ENCODE measurements at places on chromosomes 1 and 21.

DNA sequence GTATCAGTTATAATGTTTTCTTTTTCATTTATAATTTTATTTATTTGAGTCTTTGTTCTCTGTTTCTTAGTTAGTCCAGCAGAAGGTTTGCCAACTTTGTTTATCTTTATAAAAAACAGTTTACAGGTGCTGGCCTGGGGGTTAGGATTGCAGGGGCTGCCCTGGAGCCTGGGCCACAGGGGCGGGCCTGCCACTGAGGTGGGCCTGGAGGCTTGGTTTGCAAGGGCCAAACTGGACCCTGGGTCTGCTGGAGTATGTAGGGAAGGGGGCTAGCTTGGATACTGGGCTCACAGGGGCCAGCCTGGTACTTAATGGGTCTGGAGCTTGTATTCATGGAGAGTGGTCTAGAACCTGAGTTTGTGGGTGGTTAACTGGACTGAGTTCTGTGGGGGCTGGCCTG is 789.9 kb upstream of the ADGRL4 start:
- no peak for DNase-seq

- no peak for DNase-seq
Measured at GRCh38 chr1:183993132-183993531, 44.4 kb downstream of the COLGALT2 start.

GRCh38 chr1:85465786-85466134 is 801 bp upstream of the DDAH1 start:
- no peak for DNase-seq

DNA sequence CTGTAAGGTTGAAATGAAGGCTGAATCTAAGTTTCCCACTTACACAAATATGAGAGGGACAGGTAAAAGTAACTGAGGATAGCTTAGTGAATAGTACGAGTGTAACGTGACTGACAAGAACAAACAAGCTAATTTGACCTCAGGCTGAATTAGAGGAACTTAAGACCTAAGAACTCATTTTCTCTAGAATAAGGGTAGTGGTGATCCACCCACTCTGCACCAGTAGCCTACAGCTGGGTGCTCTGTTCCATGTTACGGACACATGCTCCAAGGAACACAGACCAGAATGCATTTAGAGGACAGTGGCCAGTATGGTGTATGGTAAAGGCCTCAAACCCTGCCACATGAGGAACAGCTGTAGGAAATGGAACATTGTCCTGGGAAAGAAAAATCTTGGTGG is 14.9 kb upstream of the TMEM9 start:
- no peak for DNase-seq

- no peak for DNase-seq
Measured at GRCh38 chr1:100931716-100932115, 35.8 kb downstream of the SLC30A7 start.

DNA sequence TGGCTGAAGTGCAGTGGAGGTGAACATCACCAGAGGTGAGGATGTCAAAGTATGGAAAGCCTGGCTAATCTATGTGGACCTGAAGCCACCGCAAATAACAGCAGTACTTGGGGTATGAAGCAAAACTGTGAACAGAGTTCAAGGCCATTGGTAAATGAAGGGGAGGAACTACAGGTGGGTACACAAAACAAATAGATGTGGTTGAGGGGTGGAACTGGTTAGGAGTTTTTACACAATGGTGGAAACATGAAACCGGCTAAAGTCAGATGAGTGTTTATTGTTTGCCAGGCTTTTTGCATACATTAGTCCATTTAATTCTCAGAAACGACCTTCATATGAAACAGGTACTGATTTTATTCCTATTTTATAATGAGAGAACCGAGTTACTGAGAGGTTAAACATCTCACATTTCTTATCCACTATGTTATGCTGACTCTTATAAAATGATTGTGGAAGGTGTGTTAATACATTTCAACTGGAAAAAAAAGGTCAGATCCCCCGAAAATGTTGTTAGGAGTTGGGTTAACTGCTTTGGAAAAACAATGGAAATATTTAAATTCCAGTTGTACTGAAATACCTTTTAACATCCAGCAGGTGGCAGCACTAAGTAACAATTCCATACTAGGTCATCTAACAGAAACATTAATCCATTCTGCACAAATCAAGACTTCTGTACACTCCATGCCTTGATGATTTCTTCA is 44.3 kb upstream of the GTF2B start:
- DNase-seq: no peak

DNA sequence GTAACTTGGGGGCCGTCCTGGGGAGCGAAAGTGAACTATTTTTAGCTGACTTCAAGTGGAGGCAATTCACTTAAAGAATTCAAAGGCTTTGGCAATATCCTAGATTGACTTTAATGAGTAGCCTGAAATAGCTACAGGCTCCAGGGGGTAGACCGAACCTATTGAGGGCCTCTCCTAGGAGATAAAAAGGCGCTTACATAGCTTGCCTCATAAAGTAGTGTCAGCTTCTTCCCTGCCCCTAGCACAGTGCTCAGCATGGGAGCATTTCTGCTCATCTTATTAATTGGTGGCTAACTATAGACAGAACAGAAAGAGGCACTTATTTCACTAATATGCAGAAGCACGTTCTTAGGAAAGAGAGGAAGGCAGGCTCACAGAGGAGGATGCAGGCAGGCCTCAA is 12.3 kb upstream of the CTNNBIP1 start:
- DNase-seq: no peak

DNA sequence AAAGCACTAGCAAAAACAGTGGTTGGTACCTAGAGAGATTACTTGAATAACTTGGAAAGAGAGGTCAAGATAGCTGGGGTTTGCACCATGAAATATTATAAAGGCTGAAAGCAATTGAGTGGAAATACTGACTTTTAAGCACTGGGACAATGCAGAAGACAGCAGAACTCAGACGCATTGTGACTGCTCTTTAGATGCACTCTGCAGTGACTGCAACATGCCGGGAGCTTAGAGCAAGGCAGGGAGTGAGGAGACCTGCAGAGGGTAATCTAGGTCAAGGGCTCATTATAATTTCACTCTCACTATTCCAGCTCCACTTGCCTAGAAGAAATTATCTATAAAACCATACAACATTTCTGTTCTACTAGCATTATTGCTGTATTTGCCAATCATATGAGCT is 36.6 kb downstream of the OLFM3 start:
- no peak for DNase-seq

DNA sequence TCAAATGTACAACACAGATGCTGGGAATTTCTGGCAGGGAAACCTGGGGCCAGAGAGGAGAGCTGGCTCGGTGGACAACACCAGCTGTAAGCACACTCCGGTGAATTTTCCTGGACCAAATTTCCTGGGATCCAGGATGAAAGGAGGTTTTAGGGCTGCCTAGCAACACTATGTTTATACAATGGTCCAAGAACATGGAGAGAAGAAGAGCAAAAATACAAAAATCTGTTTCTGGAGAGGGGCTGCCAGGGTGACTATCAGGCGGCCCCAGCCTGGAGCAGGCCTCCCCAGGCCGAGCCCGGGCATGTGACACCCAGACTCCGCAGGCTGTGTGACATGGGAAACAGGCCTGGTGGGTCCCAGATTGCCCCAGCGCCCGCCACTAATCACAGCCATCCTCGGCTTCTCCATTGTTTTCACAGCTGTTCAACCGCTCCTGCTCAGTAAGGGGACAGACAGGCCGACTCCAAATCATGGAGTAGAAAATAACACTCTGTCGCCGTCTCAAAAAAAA is 336.0 kb upstream of the NFIA start:
- DNase-seq: no peak

DNA sequence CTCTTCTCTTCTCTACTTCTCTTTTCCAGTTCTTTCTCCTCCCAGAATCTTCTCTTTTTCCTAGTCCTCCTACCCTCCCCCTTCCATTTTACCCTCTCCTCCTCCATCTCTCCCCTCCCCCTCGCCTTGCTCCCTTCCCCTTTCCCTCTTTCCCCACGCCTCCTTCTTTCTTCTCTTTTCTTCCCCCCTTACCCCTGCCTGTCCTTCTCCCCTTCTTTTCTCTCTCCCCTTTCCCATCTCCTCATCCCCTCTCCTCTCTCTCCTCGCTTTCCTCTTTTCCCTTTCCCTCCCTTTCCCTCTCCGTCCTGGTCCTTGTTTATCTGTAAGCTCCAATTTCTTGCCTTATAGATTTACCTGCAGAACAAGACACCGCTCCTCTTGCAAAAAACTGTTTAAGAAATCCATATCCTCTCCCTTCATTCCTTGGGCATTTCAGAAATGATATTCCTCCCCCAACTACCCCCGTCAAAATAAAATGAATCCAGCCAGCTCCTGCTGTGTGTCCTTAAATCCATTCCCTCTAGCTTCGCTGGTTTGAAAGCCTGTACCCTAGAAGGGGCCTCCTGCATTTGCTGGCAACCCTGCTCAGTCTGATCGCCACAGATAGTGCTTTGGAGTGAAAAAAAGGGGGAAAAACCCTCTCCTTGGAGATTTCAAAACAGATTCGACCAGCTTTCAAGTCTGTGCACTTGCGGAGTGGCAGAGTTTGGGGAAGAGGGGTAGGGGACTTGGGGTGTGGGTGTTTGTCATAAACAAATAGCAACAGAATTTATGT is 89.4 kb downstream of the PAPPA2 start:
- DNase-seq: no peak

DNA sequence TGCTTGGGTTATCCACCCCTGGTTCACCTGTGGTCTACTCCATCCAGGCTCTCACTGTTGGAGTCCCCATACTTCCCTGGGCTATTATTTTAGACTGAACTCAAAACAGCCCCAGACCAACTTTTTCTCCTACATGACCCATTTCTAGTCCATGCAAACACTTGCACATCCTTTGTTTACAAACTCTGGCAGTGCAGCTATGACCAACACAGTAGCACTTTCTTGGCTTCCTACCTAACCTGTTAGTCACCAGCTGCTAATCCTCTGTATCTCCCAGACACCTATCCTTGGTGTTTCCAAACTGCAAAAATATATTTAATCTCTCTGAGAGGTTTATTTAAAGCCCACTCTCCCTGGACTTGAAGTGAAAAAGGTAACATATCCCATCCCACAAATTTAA is 90.8 kb downstream of the DDAH1 start:
- DNase-seq: no peak

GRCh38 chr1:108686614-108687313 is 5.3 kb upstream of the PRPF38B start:
- no peak for DNase-seq

- no peak for DNase-seq
Measured at GRCh38 chr1:195550071-195550862, 1058.0 kb downstream of the KCNT2 start.

GRCh38 chr1:7755448-7755847 is 15.6 kb upstream of the VAMP3 start:
- no peak for DNase-seq

GRCh38 chr1:243501002-243501401 is 245.2 kb downstream of the SDCCAG8 start:
- DNase-seq: no peak

- no peak for DNase-seq
Measured at GRCh38 chr21:43692949-43693348, 26.0 kb upstream of the PDXK start.

GRCh38 chr1:9850442-9851162 is 26.8 kb upstream of the CLSTN1 start:
- DNase-seq: no peak

DNA sequence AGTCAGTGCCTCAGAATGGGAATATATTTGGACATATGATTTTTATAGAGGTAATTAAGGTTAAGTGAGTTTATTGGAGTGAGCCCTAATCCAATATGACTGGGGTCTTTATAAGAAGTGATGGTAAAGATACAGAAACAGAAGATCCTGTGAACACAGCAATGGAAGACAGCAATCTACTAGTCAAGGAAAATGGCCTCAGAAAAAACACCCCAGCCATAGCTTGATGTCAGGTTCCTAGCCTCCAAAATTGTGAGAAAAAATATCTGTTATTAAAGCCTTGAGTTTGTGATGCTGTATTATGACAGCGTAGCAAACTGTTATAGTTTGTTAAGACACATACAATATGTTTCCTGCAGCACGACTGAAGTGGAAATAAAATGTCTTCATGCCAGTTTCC is 72.2 kb downstream of the JMJD4 start:
- no peak for DNase-seq

DNA sequence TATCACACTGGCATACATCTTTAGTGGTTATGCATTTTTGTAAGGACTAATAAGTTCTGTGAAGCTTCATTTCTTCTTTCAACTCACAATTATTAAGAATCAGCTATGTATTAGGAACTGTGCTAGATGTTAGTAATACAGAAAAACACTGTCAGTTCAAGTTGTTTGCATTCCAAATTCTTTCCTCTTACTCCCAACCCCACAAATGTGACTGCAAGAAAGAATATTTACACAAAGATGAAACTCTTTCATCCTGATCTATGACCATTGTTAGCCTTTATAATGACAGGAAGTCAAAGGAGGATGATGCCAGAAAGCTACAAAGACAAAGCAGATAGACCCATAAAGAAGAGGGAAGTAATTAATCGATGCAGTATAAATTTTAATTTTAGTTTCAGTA is 21.0 kb upstream of the GADD45A start:
- no peak for DNase-seq

- peak; percentile 60 for DNase-seq
Measured at GRCh38 chr1:31939484-31940329, 1.5 kb upstream of the PTP4A2 start.

DNA sequence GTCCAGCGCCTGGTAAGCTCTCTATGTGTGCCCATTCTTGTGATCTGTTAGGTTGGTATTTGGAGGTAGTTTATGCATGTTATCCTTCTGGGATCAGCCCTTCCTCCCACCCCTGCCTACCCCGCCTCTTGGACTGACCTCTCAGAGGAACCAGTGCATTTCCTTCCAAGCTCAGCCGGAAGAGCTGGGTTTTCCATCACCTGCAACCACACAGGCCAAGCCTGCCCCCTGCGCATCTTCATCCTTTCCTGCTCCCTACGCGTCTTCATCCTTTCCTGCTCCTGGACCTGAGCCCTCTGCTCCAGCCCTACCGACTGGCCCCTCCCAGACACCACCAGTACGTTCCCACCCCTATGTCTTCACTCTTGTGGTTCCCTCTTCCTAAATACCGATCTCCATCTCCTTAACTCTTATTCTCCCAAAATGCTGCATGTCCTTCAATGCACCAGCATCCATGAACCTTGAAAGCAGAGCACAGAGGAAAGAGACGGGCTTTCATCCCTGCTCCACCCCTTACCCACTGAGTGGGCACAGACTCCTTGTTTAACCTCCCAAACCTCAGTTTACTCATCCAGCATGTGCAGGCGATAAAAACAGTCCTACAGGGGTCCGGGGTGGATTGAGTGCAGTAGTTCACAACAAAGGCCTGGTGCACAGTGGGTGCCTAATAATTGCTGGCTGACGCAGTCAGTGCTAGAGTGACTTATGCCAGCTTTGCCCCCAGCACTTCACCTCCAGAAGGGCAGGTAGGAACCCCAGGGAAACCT is 526.3 kb downstream of the MATN1 start:
- no peak for DNase-seq

DNA sequence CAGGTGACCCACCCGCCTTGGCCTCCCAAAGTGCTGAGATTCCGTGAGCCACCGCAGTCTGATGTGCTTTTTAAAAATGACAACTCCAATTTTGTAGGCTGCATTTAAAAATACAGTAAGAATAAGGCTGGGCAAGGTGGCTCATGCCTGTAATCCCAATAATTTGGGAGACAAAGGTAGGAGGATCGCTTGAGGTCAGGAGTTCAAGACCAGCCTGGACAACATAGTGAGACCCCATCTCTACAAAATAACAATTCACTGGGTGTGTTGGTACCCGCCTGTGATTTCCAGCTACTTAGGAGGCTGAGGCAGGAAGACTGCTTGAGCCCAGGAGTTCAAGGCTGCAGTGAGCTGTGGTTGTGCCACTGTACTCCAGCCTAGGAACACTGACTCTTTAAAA is 23.4 kb downstream of the SLC19A2 start:
- DNase-seq: no peak

All from activated CD8-positive, alpha-beta memory T cell treated with anti-CD3 and anti-CD28 coated beads for 4 hours (primary cell).